COLO829 (cell line): ENCODE measurements at places on chromosomes 3 and 15.

DNA sequence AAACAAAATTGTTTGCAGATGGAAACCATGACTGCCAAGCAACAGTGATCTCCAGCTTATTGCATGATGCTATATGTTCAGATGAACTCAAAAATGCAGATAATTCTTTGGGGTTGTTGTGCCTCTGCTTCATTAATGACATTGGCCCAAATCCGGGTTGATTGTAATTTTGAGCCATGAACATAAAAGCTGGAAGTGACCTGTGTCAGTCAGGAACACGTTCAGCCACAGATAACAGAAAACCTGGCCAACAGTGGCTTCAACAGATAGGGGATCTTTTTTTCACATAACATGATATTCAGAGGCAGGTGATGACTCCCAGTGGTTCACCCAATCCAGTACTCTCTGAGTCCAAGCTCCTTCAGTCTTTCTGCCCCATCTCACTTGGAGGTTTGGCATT, 76.9 kb upstream of the EIF1B start:
- no peak for DNase-seq

DNA sequence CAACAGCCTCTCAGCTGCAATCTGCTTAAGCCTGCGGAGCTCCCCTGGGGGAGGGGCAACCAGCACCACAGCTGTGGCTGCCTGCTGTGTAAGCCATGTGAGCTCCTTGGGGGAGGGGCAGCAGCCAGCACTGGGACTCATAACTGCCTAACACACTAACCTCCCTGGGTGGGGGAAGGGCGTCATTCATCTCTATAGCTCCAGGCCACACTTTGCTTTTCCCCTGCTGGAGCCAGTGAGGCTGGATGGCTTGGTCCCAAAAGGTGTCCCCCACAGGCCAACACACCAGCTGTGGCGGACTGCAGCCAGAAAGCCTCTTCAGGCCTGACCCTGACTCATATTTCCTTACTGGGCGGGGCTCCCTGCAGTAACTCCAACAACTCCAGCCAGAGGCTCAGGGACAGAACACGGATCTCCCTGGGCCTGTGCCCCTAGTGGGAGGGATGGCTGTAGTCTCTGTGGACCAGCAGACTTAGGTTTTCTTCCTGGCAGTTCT, 129.8 kb downstream of the PPM1L start:
- no peak for DNase-seq

- no peak for DNase-seq
Observed at GRCh38 chr15:40287968-40288367, 5.1 kb upstream of the ANKRD63 start.

DNA sequence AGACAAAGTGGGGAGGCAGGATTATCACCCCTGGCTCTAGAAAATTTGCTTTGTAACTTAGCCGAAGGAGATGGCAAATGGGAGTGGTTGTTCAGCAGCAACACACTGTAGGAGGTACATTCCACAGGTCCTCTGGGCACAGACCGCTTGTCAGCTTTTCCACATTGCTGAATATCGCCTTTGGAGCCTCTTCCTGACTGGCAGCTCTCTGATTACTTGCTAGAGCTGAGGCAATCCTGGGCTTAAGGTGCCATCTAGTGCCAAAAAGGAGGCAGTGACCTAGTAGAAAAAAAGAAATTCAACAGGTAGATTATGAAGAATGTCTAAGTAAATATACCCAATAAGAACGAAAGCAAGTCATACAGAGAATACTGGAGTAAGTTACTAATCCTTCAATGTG, 13.1 kb upstream of the SCN5A start:
- DNase-seq, result peak; percentile 34

DNA sequence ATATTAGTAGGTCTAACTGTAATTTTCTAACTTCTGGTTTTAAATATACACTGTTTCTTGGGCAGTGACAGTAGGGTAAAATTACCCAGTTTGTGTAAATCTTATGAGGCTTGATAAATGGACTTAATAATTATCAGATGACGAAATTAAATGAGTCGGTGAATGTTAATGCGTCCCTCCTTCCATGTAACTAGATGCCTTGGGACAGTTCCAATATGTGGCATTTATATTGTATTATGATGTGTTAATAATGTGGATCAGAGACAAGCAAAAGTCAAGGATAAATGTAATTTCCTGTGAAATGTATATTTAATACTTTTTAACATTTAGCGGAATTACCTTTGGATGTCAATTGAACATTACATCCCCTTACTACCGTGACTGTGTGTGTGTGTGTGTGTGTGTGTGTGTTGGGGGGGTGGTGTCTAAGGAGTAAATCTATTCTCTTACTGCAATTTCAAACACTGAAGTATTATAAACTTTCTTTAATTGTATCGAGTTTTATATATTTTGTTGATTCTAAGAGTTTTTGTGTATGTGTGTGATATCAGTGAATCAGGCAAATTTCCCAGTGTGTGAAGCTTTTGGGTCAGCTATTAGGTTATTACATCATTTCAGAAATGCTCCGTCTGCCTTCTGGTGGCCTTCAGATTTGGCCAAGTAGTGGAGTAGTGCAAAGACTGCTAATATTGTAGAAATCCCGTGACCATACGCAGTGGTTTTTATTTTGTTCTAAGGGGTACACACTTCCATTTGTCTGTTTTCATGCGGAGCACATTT, 50.1 kb downstream of the CNTN4 start:
- DNase-seq, result no peak

DNA sequence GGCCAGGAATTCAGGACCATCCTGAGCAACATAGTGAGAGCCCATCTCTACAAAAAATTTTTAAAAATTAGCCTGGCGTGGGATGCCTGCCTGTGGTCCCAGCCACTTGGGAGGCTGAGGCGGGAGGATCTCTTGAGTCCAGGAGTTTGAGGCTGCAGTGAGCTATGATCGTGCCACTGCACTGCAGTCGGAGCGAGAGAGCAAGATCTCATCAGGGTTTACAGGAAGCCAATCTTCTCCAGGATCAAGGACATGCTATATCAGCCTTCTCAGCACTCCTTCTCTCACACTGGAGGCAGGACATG, 451 bp upstream of the STOML1 start:
- DNase-seq, result no peak

DNA sequence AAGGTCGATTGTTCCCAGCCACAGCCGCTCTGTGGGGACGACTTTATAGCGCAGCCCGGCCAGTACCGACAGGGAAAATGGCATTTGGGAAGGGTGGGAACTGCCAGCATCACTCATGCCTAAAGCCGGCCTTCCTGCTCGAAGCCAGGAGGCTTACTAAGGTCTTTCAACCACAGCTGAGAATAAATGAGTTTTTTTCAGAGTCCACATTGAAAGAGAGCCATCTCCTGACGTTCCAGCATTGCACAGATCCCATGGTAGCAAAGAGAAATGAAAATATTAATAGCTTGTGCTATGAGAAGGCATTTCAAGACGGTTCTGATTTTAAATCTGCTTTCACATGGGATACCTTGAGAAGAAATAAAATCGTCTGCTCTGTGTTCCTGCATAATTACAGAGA, 230.2 kb upstream of the IGF1R start:
- DNase-seq, result no peak

DNA sequence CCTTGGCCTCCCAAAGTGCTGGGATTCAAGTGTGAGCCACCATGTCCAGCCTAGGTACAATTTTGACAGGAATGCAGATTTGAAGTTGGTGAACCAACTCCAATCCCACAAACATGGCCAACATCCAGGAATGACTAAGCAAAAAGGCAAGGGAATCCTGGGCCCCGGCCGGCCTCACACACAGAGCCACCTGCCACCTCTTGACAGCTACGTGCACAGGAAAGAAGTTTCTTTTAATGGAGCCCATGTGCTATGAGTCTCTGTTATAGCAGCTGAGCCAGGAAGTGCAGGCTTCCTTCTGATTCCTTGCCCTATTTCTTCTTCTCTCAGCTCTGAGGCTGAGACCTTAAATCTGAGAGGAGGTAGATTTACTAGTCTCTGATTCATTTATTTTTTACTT, 8.8 kb downstream of the TMEM40 start:
- DNase-seq, result no peak
